ENCODE measurements at places on chromosomes 16 and 17. TPM values are rescaled to one million over a fixed set of nuclear protein-coding genes. Genes with fewer than 3 reads are reported as not detected.

GRCh38 chr17:2056206-2057174, 1.6 kb downstream of the HIC1 start:
- no peak overlapping the region for H3K27ac ChIP-seq
- H3K27me3 ChIP-seq, result peaks cover 39% of the 10 kb centered on the region
- no peak for DNase-seq
- peaks cover 11% of the 10 kb centered on the region for H3K36me3 ChIP-seq

GRCh38 chr16:54121539-54122295, 164.9 kb downstream of the IRX3 start:
- H3K36me3 ChIP-seq, result peaks cover 3% of the 10 kb centered on the region
- no peak overlapping the region for H3K4me3 ChIP-seq
- peaks cover 3% of the 10 kb centered on the region for H3K27me3 ChIP-seq
- DNase-seq, result no peak

GPRC5B gene
- total RNA-seq, result 53.8 TPM

- H3K36me3 ChIP-seq, result no peaks in the 10 kb centered on the region
- no peak for DNase-seq
- H3K4me1 ChIP-seq, result peaks cover 4% of the 10 kb centered on the region
- no peak overlapping the region for H3K27ac ChIP-seq
Measured at GRCh38 chr16:83353241-83353640, 454.5 kb upstream of the HSBP1 start.

MYH8 gene
- 0.05 TPM for total RNA-seq

DNA sequence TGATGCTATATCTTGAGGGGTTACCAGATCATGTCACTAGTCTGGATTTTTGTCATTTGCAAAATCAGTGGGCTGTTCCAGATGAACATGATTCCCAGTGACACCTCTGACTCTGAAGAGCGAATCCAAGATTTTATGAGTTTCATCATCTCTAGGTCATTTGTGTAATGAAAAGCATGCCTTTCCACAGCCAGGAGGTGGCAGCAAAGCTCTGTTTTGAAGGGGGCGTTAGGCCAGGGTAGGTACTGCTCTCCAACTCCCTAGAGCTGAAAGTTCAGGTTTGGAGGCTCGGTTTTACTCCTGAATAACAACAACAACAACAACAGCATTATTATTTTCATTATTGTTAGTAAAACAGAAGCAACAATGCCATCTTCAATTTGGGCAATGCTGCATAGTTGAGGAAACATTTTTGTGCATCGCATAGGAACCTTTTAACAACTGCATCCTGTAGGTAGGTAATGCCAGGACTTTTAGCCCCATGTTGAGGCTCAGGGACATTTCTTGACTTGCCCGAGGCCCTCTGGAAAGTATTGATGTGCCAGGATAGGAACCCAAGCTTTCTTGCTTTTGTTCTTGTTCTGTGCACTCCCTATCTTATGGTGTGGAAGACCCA, 77.0 kb downstream of the MYH13 start:
- no peaks in the 10 kb centered on the region for H3K4me1 ChIP-seq
- H3K27ac ChIP-seq, result no peak overlapping the region
- no peak for DNase-seq
- no peaks in the 10 kb centered on the region for H3K36me3 ChIP-seq
- peaks cover 3% of the 10 kb centered on the region for H3K27me3 ChIP-seq

HNF1B gene
- 19.0 TPM for total RNA-seq

CLDN6 gene
- 98.9 TPM for total RNA-seq

ADCY7 gene
- total RNA-seq, result 16.8 TPM

DNA sequence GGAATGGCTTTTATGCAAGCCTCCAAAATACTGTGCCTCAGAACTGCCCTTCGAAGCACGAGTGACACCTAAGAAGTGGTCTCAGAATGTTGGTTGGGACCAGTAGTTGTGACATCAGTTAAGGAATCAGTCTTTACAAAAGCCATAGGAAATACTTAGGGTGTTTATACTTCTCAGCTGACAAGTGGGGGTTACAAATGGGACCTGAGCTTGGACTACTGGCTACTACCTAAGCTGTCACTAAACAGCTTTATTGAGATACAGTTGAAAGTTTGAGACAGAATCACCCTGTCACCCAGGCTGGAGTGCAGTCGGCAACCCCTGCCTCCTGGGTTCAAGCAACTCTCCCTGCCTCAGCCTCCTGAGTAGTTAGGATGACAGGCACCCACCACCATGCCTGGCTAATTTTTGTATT, 5.0 kb downstream of the RPL19 start:
- no peak for DNase-seq
- peaks cover 16% of the 10 kb centered on the region for H3K36me3 ChIP-seq
- H3K4me1 ChIP-seq, result peaks cover 17% of the 10 kb centered on the region
- no peak overlapping the region for H3K27ac ChIP-seq
- H3K4me3 ChIP-seq, result no peak overlapping the region

GRCh38 chr17:17376362-17376761, 73.2 kb downstream of the NT5M start:
- peaks cover 14% of the 10 kb centered on the region for H3K27me3 ChIP-seq
- H3K36me3 ChIP-seq, result no peaks in the 10 kb centered on the region
- H3K4me3 ChIP-seq, result no peak overlapping the region

- H3K36me3 ChIP-seq, result peaks cover 53% of the 10 kb centered on the region
- DNase-seq, result no peak
- no peak overlapping the region for H3K4me3 ChIP-seq
- no peaks in the 10 kb centered on the region for H3K4me1 ChIP-seq
- H3K27ac ChIP-seq, result no peak overlapping the region
- H3K27me3 ChIP-seq, result no peaks in the 10 kb centered on the region
Measured at GRCh38 chr16:89230255-89230654, 12.8 kb downstream of the ZNF778 start.

GRCh38 chr16:24509536-24509935, 29.8 kb upstream of the RBBP6 start:
- no peak for DNase-seq
- no peaks in the 10 kb centered on the region for H3K4me1 ChIP-seq
- no peak overlapping the region for H3K4me3 ChIP-seq
- no peaks in the 10 kb centered on the region for H3K36me3 ChIP-seq

DNA sequence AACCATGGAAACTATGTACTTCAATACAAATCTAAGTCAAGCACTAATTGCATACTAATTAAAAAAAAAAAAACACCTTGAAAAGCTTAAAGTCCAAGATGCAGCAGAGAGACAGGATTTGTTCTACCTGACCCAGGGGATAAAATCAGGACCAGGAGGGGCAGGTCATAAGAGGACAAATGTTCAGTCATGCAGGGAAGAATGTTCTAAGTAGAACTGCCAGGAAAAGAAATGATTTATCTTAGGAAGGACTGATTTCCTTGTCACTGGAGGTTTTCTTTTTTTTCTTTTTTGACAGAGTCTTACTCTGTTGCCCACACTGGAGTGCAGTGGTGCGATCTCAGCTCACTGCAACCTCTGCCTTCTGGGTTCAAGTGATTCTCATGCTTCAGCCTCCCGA, 9.1 kb upstream of the GHDC start:
- H3K36me3 ChIP-seq, result peaks cover 7% of the 10 kb centered on the region
- no peak overlapping the region for H3K4me3 ChIP-seq
- no peaks in the 10 kb centered on the region for H3K27me3 ChIP-seq
- DNase-seq, result no peak
- no peak overlapping the region for H3K27ac ChIP-seq
- H3K4me1 ChIP-seq, result peaks cover 3% of the 10 kb centered on the region

GRCh38 chr17:1996800-1997288, 28.3 kb downstream of the RTN4RL1 start:
- H3K27me3 ChIP-seq, result peaks cover 13% of the 10 kb centered on the region
- H3K27ac ChIP-seq, result peak overlapping the region; percentile 76
- H3K4me1 ChIP-seq, result peaks cover 26% of the 10 kb centered on the region

DNA sequence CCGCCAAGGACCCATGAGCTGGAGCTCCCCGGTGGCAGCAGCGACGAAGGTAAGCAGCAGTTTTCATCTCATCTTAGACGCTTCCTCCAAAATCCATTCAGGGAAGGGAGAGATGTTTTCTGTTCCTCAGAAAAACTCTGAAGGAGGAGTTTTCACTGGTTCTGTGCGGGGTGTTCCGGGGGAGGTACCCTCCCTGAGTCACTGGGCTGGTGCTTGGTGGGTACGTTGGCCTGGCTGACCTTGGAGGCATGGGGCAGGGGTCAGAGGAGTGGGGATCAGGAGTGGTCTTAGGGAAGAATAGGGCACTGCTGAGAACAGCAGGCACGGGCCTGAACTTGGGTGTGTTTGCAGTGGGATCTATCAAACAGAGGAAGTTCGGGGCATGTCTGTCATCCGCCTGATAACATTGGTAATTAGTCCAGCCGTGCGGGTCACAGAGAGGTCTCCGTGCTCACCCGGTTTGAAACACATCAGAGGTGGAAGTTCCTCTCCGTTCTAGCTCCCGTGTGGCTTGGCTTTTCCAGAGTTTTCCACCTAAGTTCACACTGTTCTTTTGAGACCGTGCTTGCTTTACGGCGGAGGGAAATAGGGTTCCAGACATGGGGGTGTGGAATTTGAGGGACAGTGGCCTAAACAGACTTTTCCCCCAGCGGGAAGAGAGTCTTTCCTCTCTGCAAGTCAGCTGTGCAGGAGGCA, 59.6 kb upstream of the CIBAR2 start:
- H3K27me3 ChIP-seq, result peaks cover 31% of the 10 kb centered on the region
- H3K36me3 ChIP-seq, result peaks cover 12% of the 10 kb centered on the region
- H3K4me1 ChIP-seq, result peaks cover 57% of the 10 kb centered on the region
- peak overlapping the region; percentile 13 for H3K27ac ChIP-seq
- no peak for DNase-seq
- peak overlapping the region; percentile 86 for H3K4me3 ChIP-seq

GRCh38 chr17:50938821-50939541, 72.8 kb upstream of the TOB1 start:
- H3K4me3 ChIP-seq, result no peak overlapping the region
- no peaks in the 10 kb centered on the region for H3K27me3 ChIP-seq
- H3K27ac ChIP-seq, result no peak overlapping the region

GRCh38 chr17:18866866-18867813, 9.2 kb downstream of the PRPSAP2 start:
- DNase-seq, result no peak
- no peak overlapping the region for H3K27ac ChIP-seq
- H3K4me1 ChIP-seq, result no peaks in the 10 kb centered on the region

DNA sequence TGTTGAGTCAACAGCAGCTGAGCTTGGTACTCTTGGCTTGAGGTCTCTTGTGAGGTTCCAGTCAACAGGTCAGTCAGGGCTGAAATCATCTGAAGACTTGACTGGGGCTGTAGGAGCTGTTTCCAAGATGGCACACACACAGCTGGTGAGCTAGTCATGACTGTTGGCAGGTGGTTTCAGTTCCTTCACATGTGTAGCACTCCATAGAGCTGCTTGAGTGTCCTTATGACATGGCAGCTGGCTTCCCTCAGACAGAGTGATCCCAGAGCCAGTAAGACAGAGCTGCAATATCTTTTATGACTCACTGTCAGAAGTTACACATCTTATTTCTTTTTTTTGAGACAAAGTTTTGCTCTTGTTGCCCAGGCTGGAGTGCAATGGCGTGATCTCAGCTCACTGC, 19.5 kb upstream of the GAS7 start:
- peaks cover 17% of the 10 kb centered on the region for H3K27me3 ChIP-seq
- DNase-seq, result no peak
- H3K4me3 ChIP-seq, result no peak overlapping the region
- H3K36me3 ChIP-seq, result no peaks in the 10 kb centered on the region
- H3K27ac ChIP-seq, result no peak overlapping the region
- H3K4me1 ChIP-seq, result no peaks in the 10 kb centered on the region

- H3K36me3 ChIP-seq, result no peaks in the 10 kb centered on the region
- H3K4me3 ChIP-seq, result no peak overlapping the region
- no peak for DNase-seq
- H3K27me3 ChIP-seq, result no peaks in the 10 kb centered on the region
Measured at GRCh38 chr16:78504401-78504851, 405.0 kb downstream of the WWOX start.

ALOX12 gene
- total RNA-seq, result 0.34 TPM

ABAT gene
- total RNA-seq, result 21.1 TPM

DNA sequence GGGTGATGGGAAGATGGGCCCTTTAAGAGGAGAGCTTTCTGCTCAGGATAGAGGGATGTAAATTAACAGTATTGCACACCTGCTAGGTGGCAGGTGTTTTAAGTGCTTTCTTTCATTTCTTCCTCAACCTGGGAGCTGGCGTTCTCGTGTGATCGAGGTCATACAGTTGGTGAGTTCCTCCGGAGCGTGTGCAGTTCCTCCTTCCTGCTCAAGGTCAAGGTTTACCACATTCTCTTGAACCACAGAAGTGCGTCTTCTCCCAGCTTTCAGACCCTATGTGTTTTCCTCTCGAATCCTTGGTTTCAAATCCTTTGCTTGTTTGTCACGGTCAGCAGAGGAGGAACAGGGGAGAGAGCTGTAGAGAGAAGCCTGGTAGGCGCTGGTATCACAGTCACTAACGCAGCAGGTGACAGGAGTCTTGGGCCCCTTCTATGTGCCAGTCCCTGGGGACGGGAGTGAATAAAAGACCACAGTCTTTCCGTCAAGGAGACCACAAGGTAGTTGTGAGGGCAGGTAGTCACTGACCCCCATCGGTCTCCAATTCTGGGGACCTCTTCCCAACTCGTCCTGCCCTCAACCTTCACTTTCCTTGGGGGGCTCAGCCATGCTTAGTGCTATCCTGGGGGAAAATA, 791 bp downstream of the DNAI2 start:
- DNase-seq, result no peak
- H3K27me3 ChIP-seq, result peaks cover 40% of the 10 kb centered on the region
- H3K4me1 ChIP-seq, result peaks cover 39% of the 10 kb centered on the region
- no peak overlapping the region for H3K4me3 ChIP-seq

RAB37 gene
- total RNA-seq, result 3.4 TPM

DNA sequence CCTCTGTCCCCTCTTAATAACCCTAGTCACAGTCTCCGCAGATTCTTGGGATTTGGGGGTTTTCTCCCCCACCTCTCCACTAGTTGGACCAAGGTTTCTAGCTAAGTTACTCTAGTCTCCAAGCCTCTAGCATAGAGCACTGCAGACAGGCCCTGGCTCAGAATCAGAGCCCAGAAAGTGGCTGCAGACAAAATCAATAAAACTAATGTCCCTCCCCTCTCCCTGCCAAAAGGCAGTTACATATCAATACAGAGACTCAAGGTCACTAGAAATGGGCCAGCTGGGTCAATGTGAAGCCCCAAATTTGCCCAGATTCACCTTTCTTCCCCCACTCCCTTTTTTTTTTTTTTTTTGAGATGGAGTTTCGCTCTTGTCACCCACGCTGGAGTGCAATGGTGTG, 5.6 kb downstream of the CCL22 start:
- H3K27ac ChIP-seq, result no peak overlapping the region
- H3K36me3 ChIP-seq, result no peaks in the 10 kb centered on the region
- no peak overlapping the region for H3K4me3 ChIP-seq
